Fibroblast of skin of left biceps (primary cell): ENCODE measurements at places on chromosomes 1 and 21.

DNA sequence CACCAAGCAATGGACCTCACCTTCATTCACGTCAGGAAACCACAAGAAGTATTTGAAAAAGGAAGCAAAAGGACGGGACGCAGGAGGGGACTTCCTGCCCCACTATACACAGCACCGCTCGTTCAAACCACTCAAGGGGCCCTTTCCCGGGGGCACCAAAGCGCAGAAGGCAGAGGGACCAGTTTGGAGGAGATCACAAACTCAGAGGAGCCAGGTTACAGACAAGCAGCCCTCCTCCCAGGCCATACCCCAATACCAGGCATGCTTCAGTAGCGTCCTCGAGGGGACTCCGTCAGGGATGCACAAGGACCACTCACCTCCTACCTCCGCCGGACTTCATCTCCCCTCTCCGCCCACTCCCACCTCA lies 685 bp downstream of the CRTC2 start:
- DNase-seq: no peak

DNA sequence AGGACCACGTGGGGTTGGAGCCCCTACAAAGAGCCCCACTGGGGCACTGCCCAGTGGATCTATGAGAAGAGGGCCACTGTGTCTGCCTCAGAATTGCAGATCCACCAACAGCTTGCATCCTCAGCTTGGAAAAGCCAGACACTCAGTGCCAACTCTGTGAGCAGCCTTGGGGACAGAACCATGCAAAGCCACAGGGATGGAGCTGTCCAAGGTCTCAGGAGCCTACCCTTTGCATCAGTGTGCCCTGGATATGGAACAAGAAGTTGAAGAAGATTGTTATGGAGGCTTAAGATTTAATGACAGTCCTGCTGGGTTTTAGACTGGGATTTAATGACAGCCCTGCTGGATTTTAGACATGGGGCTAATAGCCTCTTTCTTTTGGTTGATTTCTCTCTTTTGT lies 1670.9 kb downstream of the PLA2G4A start:
- DNase-seq: no peak

- DNase-seq: no peak
These were observed 433 bp downstream of the TIMM17A start for GRCh38 chr1:201955729-201956143.

- DNase-seq: no peak
These were observed 400 bp upstream of the KRTAP10-12 start for GRCh38 chr21:44696572-44696971.

GRCh38 chr1:13965770-13966398 lies 265.9 kb downstream of the PRDM2 start:
- DNase-seq: peak; percentile 18

GRCh38 chr1:105436589-105437259 lies 1619.8 kb upstream of the PRMT6 start:
- no peak for DNase-seq

GRCh38 chr1:39141925-39142324 lies 62.6 kb upstream of the MACF1 start:
- no peak for DNase-seq

DNA sequence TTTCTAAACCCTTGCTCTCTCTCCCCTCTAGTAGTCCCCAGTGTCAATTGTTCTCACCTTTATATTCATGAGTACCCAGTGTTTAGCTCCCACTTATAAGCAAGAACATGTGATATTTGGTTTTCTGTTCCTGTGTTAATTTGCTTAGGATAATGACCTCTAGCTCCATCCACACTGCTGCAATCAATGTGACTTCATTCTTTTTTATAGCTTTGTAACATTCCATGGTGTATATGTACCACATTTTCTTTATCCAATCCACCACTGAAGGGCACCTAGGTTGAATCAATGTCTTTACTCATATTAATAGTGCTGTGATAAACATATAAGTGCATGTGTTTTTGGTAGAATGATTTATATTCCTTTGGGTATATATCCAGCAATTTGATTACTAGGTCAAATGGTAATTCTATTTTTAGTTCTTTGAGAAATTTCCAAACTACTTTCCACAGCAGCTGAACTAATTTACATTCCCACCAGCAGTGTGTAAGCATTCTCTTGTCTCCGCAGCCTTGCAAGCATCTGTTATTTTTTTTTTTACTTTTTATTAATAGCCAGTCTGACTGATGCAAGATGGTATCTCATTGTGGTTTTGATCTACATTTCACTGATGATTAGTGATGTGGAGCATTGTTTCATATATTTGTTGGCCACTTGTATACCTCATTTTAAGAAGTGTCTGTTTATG lies 277.8 kb downstream of the LTN1 start:
- peak; percentile 82 for DNase-seq

GRCh38 chr1:20578721-20579395 lies 10.0 kb upstream of the CDA start:
- DNase-seq: no peak

DNA sequence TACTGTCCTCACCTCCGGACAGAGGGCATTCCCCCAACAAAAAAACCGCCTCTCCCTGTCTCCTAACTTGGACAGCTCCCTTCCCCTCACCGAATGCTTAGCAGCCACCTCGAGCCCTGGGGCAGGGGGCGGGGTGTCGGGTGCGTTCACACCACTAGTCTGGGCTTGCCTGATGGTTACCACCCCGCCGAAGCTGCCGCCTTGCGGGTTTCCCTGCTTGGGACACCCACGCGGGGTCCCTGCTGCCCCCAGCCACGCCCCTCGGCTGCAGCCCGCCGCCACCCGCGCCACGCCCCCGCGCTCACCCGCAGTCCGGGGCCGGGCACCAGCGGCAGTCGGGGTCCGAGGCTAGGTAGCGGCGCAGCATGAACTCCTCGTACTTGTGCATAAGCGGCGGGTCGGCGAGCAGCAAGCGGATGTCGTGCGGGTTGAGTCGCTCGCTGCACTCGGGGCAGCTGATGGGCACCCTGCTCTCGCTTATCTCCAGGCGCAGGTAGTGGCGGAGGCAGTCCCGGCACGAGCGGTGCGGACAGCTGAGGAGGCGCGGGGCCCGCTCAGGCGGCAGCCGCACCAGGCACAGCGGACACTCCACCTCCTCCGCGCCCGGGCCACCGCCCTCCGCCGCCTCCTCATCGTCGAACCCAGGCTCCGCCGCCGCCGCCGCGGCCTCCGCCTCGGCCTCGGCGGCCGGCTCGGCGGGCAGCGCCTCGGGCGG lies 706 bp downstream of the RNF19B start:
- no peak for DNase-seq

DNA sequence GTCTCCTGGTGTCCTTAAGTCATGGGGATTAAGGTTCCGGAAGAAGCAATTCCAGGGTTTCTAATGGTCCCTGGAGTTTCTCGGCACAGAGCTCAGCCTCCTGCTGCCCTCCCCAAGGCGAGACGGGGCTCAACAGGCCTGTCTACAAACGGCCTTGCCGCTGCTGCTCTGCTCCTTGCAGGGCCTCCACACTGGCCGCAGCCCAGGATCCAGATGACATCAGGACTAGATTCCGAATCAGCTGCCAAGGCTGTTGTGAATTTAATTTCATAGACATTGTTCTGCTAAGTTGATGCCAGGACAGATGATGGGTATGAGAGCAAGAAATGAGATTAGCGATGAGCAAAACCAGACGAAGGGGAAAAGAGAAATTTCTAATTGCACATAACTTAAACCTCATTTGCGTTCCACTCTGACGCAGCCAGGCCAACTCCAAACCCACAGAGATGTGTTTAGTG lies 103.6 kb upstream of the BACE2 start:
- DNase-seq: peak; percentile 53

- DNase-seq: no peak
These were observed 29.0 kb downstream of the JUN start for GRCh38 chr1:58754683-58755467.

GRCh38 chr1:156055281-156056048 lies 883 bp downstream of the LAMTOR2 start:
- DNase-seq: no peak

GRCh38 chr1:151553659-151554058 lies 13.6 kb downstream of the TUFT1 start:
- DNase-seq: no peak

DNA sequence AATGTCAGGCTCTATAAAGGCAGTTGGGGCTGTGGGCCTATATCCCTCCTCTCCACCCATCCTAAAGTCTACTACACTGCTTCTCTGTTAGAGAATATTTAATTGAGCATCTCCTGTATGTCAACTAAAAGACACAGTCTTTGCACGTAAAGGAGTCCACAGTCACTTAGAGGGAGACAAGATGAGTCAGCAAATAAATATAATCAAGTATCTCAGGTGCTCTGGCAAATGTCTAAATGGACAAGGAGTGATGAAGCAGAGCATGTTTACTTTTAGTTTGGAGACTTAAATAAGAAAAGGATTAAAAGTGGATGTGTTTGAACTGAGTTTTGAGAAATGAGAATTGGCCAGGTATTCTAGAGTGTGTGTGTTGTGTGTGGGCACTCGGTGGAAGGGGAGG lies 41.8 kb upstream of the RAP1A start:
- no peak for DNase-seq

DNA sequence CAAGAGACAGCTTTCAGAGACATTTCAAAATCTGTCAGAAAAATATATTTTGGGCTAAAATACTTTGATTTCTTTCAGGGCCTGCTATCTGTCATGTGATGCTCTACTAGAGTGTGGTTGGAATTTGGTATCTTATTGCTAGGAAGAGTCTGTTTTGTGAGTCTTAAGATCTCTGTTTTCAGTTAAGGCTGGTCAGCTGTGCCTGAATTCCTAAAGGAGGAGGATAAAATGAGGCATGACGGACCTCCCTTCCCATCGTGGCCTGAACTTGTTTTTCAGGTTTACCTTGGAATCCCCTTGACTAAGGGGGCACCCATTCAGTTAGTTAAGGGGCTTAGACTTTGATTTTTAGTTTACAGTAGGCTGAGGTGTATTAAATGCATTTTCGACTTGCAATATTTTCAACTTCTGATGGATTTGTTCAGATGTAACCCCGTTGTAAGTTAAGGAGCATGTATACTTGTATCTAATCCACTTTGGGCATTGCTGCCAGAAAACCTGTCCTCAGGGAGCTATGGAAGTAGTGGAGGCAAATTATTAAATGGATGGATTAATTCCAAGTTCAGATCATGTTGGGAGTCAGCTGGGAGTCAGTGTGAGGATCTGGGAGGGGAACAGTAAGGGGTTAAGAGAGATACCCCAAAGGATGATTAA lies 18.3 kb downstream of the CAPN2 start:
- no peak for DNase-seq

- DNase-seq: peak; percentile 15
These were observed 2.2 kb downstream of the PPP1R8 start for GRCh38 chr1:27832762-27833161.

GRCh38 chr1:222047366-222047765 lies 305.5 kb upstream of the DUSP10 start:
- DNase-seq: no peak

- peak; percentile 96 for DNase-seq
These were observed 115.7 kb upstream of the IPO9 start for GRCh38 chr1:201713086-201713810.

DNA sequence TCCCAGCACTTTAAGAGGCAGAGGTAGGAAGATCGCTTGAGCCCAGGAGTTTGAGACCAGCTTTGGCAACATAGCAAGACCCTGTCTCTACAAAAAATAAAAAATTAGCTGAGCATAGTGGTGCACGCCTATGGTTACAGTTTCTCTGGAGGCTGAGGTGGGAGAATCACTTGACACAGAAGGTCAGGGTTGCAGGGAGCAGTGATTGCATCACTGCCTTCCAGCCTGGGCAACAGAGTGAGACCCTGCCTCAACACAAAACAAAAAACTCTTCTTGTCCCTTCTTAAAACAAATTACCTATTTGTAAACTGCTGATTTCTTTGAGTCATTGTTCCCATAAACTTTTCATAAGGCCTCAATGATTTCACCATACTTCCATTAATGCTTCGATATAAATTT lies 18.7 kb downstream of the PRKAA2 start:
- no peak for DNase-seq

DNA sequence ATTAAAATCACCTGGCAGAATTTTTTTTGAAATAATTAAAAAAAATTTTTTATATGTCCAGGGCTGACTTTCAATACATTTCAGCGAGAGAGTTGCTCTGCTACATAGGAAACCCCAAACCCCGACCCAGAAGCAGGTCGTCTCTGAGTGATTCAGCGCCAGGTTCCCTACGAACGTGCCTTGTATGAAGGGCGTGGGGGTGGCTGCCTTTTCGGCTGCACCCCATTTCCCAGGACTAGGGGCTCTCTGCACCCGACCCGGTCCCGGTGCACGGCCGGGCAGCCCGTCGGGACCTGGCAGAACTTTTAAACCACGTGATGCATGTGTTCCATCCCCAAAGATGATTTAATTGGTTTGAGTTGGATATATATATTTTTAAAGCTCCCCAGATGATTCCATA lies 15.8 kb upstream of the SCYL3 start:
- DNase-seq: no peak

GRCh38 chr1:29575826-29576225 lies 339.5 kb downstream of the PTPRU start:
- no peak for DNase-seq

DNA sequence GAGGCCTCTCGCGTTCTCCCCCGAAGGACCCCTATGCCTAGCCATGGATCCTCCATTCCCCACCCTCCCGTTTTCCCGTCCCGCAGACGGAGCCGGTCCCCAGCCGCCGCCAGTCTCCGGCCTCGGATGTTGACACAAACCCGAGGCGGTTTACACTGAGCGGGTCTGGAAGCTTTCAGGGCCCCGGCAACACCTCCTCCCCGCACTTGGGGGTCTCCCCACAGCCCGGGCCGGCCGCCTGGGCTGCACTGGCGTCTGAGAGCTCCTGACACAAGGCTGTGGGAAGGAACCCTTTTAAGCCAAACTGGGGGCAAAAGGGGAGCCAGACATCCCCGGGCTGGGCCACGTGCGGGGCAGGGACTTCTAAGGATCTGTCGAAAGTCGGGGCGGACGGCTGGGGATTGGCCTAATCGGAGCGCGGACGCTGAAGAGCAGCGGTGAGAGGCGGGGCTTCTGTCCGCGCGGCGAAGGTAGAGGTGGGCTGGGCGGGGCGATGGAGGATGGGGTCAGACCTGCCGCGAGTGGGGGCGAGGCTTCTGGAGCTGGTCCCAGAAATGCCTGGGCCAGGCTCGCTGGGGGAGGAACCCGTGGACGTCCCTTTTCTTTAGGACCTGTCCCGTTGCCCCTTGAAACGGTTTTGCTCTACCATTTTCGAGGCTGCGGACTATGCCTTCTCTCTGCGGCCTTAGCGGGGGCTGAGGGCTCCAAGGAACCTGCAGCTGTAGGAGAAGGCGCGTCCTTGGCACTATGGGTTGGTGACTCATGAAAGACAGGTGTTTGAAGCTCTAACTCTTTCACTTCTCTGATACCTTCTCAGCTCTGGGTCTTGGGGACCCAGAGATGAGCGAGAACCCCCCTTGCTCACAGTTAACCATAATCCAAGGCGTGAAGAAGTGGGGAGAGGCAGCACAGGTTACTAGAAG lies 1.2 kb upstream of the HPCAL4 start:
- no peak for DNase-seq
